ENCODE measurements at places on chromosomes 5 and 9. TPM values are rescaled to one million over a fixed set of nuclear protein-coding genes. Genes with fewer than 3 reads are reported as not detected.

GRCh38 chr9:36828611-36829013 is 205.5 kb downstream of the PAX5 start:
- DNase-seq = no peak

ENHO gene
- 0.95 TPM for total RNA-seq

TUT7 gene
- 49.9 TPM for total RNA-seq

DNA sequence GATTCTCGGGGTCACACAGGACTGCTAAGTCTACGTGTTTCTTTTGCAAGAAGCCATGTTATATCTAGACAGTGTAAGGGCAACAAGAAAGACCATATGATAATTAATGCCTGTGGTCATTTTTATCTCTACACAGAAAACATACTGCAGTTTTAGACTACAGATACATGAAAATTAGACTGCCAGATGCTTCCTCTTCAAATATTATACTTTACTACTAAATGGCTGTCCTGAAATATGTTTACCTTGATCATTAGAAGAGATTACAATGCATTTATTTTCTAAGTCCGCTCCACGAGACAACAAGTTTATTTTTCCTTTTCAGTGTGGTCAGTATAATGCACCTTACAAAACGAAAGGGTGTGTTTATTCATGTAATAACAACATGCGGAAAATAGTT is 147.6 kb downstream of the KIAA0825 start:
- no peak for DNase-seq

DNA sequence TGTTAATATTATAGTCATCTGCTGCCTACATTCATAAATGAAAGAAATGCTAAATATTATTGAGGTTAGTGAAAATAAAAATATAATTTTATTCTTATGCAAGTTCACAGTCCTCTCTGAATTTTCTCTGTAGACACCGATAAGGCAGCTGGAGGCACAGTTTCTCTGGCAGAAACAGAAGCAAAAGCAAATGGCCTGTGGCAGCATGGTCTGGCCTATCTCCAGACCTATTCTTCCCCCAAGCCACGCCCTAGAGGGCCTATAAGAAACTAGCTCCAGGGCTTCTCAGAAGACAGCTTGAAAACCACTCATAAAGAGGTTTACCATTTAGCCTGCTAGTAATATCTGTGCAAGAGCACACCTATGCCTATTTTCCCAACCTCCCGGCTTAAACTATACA is 28.4 kb downstream of the MRPS27 start:
- DNase-seq = no peak

DNA sequence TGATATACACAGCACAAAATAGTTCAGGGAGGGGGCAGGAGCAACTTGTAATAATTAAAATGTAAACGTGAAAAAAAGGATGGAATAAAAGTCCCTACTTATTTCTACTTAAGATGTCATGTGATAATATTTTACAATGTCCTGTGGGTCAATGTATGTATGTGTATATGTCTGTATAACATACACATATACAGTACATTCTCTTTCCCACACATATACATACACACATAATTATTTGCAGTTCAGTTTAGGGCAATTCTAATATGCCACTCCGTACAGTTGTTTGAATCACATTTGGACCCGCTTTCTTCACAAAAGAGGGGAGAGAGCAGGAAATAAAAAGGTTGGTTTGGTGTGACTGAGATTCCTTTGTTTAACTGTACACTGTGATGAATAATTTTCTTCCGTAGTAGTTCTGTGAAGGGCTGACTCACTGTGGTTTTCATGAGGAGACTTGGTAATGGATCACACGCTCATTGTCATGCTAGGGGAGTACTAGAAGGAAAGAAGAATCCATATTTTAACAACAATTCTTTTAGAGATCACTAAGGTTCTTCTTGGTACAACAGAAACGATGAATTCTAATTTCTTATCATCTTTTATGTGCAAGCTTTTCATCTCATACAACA is 26.2 kb upstream of the ACOT12 start:
- no peak for DNase-seq

DNA sequence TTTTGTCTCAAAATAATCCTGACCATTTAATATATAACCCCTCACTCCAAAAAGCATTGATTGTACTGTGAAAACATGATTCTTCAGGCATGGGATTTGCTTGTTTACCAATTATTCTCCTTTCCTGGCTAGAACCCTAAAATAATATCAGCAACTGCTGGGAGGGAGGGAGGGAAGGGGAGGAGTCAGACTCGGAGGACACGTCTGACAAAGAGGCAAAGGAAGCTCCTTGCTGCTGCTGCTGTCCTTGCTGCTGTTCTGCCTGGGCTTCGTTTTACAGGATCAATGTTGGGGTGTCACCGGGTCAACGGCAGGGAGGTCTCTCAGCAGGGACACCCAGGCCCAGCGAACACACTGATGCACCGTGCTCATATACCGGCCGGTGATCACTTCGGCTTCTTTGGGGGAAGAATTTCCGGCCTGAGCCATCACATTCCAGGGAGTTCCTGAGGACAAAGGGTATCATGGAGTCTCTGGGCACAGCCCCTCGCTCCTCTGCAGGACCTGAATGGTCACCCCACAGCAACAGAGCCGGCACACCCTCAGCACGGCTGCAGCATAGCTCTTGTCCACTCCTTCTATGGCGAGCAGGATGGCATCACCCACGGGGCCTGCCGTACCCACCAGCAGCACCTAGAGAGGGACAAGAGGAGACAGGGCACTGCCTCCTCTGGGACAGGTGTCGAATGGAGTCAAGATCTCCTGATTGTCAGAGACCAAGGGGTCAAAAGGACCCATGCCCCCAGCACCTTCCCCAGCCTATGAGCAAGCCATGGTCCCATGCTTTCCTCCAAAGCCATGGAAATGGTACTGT is 27.9 kb downstream of the MED10 start:
- no peak for DNase-seq

EDIL3 gene
- 15.4 TPM for total RNA-seq

- no peak for DNase-seq
These were observed 18.8 kb downstream of the FBXL7 start for GRCh38 chr5:15518786-15519185.

DNA sequence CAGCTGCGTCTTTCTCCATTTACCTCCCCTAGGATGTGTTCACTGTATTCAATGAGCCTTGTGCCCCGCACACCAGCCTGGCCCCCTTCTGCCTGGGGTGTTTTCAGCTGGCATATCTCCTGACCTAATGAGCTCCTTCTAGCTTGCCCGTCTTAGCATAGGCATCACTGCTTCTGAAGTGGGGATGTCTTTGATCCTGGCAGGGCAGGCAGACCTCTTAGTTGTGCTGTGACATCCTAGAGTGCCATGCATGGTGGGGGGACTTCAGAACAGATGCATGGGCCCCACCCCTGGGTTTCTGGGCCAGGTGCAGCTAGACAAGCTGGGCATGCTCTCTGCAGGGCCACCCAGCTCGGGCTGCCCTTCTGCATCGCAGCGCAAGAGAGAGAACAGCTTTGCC is 172.7 kb downstream of the GADD45G start:
- DNase-seq = no peak

DNA sequence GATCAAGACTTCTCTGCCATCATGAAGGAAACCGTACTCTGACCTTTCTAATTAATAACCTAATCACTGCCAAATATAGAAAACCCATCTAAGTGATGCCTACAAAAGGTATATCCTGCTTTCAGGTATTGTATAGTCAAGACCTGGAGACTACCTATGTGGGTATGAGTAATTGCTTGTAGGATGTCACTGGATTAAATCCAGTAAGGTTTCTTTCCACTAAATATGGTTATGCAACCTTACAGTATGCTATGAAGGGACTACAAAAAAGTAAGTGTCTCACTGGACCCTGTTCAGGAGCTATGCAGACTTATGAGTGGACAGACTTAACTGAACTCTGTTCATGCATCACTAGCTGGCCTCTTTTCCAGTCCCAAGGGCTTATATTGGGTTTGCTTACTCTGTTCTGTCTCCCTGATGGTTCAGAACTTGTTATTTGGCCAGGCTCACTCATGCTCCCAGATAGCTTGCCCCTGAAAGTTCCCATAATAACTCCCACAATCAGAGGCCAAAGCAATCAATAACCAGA is 51.1 kb downstream of the PDE6A start:
- no peak for DNase-seq

DNA sequence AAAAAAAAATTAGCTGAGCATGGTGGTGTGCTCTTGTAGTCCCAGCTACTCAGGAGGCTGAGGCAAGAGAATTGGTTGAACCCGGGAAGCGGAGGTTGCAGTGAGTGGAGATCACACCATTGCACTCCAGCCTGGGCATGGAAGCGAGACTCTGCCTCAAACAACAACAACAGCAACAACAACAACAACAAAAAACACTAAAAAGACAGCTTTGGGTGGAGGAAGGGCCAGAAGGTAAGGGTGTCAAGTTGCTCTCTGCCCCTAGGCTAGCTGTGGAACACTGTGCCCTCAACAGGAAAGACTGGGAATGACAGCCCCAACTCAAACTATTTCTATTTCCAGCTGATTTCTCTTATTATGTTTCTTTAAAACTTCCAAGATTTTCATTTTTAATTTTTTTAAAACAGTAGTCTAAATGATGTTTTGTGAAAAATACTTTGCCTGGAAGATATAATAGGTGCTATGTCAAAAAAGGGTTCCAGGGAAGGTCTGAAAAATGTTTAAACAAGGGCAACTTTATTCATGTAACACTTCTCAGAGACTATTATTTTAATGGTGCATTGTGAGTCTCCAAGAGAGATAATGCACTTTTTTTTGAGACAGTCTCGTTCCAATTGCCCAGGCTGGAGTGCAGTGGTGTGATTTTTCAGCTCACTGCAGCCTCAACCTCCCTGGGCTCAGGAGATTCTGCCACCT is 29.9 kb downstream of the CLINT1 start:
- DNase-seq = no peak

- no peak for DNase-seq
These were observed 356.3 kb downstream of the CSNK1G3 start for GRCh38 chr5:123868267-123868666.

- no peak for DNase-seq
These were observed 28.1 kb downstream of the IL7R start for GRCh38 chr5:35884773-35885172.

GABRA6 gene
- total RNA-seq = not detected

DBH gene
- total RNA-seq = 0.10 TPM

DNA sequence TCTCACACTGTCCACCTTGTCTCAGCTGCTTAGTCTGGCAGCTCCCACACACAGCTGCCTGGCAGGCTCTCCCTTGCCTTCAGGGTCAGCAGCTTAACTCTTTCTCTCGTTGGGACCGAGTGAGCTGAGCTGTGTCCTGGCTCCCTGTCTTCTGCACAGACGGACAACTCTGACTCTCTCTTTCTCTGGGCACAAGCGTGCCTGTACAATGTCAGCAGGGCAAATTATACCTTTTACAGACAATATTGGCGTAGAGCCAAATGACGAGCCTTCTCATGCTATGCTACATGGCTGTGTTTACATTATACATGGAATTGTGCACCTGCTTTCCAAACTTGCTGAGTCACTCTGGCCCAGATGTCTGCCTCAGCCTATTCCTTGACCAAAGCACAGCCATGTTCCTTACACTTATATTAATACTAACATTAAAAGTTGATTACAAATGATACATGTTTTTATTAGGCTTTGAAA is 188.6 kb downstream of the CYLC2 start:
- DNase-seq = no peak

DNA sequence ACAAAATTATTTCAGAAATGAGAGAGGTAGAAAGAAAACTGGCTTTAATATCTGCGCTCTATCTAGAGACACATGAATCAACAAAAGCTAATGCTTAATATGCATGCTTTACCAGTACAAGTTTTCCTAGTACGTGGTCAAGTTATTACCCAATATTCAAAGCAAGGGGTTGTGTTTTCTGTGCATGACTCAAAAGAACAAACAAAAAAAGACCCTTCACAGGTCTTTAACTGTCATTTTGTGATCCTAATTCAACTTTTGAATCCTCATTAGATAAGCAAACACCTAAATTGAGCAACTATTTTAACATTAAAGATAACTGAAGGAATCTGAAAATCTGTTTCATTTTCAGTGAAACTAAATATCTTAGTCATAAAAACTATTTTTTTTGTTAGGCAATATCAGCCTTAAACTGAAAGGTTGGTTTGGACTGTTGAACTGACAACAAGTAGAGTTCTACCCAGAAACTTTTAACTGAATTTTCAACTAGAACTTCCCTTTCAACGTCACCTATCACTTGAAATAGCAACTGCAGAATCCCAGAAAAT is 12.5 kb downstream of the ST8SIA4 start:
- no peak for DNase-seq

- no peak for DNase-seq
These were observed 12.1 kb downstream of the NOTCH1 start for GRCh38 chr9:136533775-136534157.

GRCh38 chr5:170235876-170236864 is 3.4 kb downstream of the C5orf58 start:
- DNase-seq = no peak

- no peak for DNase-seq
These were observed 42.7 kb upstream of the NCS1 start for GRCh38 chr9:130129432-130130061.

CCL21 gene
- not detected for total RNA-seq

DNA sequence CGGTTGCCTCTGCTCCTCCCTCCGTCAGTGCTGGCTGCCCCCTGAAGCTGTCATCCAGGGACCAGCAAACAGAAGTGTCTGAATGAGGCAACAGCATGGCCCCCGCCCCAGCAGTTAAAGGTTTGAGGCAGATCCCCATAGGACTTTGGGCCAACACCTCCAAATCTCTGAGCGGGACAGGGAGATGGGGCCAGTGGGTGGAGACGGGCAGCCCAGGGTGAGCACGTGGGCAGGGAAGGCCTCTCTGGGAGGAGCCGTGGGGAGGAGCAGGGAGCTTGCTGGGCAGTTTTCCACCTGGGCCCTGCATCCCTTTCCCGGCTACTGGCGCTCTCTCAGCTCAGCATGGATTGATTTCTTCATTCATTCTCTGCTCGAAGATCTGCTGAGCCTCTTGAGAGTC is 39.1 kb upstream of the NOTCH1 start:
- no peak for DNase-seq

DNA sequence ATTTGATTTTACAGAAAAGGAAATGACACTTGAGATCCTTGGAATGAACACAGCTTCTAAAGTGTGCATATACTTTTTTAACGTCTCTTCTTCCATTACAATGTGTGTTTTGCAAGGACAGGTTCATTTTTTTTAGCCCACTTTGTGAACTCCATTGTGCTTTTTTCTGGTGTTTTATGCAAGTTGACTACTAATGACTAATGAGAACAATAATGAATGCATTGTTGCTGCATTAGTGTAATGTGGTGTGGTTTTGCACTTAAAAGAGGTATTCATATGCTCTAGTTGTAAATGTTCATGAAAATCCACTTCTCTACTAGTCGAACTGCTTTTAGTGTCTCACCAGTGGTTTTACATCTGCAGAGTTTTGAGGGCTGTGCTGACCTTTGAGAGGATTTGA is 93.6 kb downstream of the UHRF2 start:
- DNase-seq = no peak

GRCh38 chr5:108579236-108579635 is 168.5 kb upstream of the FER start:
- DNase-seq = no peak

- DNase-seq = no peak
These were observed 8.8 kb downstream of the EXOC3 start for GRCh38 chr5:451587-452458.

- DNase-seq = no peak
These were observed 7.9 kb downstream of the PPP1R26 start for GRCh38 chr9:135487281-135488012.

All from type B pancreatic cell (in vitro differentiated cells).